ENCODE measurements at places on chromosomes 1 and 21.

DNA sequence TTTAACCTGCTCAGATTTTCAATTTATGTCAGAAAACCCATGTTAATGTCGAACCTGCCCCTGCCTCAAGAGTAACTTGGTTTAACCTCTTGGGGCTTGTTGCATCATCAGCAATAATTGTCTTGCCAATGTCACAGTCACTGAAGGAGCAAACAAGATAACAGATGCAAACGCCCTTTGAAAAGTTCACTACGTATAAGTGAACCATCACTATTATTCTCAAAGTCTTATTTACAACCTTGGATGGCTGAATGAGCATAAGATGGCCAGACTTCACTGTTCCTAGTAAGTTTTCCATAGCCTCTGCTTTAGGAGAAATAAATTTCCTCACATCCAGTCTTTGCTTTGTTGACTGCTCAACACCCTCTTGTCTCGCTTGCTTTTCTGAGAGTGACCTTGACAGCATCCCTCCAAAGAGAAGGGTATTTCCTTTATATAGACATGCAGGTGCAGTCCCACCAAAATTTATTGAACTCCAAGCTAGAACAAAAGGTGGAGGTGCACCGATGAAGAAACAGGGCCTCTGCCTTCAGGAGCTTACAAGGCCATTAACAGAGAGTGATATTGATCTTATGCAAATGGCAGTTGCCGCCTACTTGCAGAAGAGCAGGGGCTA, 749 bp upstream of the LRIG2 start:
- DNase-seq: no peak

- no peak for DNase-seq
These were observed 398.3 kb downstream of the DUSP10 start for GRCh38 chr1:221343607-221344006.

GRCh38 chr1:204730826-204731459, 45.4 kb upstream of the LRRN2 start:
- no peak for DNase-seq

- DNase-seq: no peak
These were observed 21.5 kb upstream of the HMGB4 start for GRCh38 chr1:33842348-33842747.

GRCh38 chr1:4214826-4215225, 314.8 kb upstream of the C1orf174 start:
- no peak for DNase-seq

- DNase-seq: peak; percentile 79
These were observed 4.5 kb downstream of the HDGF start for GRCh38 chr1:156746728-156747631.

GRCh38 chr1:84037758-84038611, 39.1 kb upstream of the TTLL7 start:
- DNase-seq: no peak

GRCh38 chr1:174963529-174964125, 36.1 kb upstream of the CACYBP start:
- DNase-seq: peak; percentile 25

- no peak for DNase-seq
These were observed 51.3 kb downstream of the PCP4 start for GRCh38 chr21:39918558-39918957.

All from CD4-positive, alpha-beta T cell treated with Interleukin-17A for 4 hours (primary cell).